ENCODE measurements at places on chromosomes 5 and 9. TPM values are rescaled to one million over a fixed set of nuclear protein-coding genes. Genes with fewer than 3 reads are reported as not detected.

DNA sequence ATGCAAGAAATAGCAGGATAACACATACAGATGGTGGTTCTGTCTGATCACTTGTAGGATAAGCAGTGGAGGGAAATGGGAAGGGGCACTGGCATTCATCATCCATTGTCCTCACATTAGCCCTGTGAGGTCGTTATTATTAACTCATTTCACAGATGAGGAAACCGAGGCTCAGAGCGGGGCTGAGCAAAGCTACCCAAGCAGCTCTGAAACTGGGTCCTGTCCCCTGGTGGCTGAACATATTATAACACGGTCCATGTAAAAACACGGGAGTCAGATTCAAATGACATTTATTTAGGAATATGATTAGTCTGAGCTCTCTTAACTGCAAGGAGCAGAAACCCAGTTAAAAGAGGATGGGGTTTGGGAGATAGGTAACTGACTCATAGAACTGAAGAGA, 43.1 kb downstream of the HRH2 start:
- no peak for DNase-seq
- H3K27ac ChIP-seq, result no peak overlapping the region
- H3K36me3 ChIP-seq, result no peaks in the 10 kb centered on the region
- H3K4me3 ChIP-seq, result no peak overlapping the region

The SLC36A2 gene
- total RNA-seq, result not detected

DNA sequence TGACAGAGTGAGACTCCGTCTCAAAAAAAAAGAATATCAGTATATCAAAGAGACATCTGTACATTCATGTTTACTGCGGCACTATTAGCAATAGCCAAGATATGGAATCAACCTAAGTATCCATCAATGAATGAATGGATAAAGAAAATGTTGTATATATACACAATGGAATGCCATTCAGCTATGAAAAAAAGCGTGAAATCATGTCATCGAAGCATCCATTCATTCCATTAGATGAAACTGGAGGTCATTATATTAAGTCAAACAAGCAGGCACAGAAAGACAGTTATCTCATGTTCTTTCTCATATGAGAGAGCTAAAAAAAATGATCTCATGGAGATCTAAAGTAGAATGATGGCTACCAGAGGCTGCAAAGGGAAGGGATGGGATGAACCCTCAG, 180.9 kb upstream of the TLX3 start:
- no peak overlapping the region for H3K4me3 ChIP-seq
- H3K36me3 ChIP-seq, result no peaks in the 10 kb centered on the region
- DNase-seq, result no peak
- no peak overlapping the region for H3K27ac ChIP-seq
- H3K27me3 ChIP-seq, result no peaks in the 10 kb centered on the region

GRCh38 chr9:132716007-132716406, 45.7 kb downstream of the GTF3C4 start:
- H3K4me3 ChIP-seq, result no peak overlapping the region
- no peaks in the 10 kb centered on the region for H3K4me1 ChIP-seq
- H3K27ac ChIP-seq, result no peak overlapping the region
- H3K36me3 ChIP-seq, result no peaks in the 10 kb centered on the region
- DNase-seq, result no peak
- H3K27me3 ChIP-seq, result no peaks in the 10 kb centered on the region

GRCh38 chr9:115786321-115786720, 367.3 kb upstream of the PAPPA start:
- no peaks in the 10 kb centered on the region for H3K4me1 ChIP-seq
- DNase-seq, result no peak
- no peaks in the 10 kb centered on the region for H3K36me3 ChIP-seq
- H3K27ac ChIP-seq, result no peak overlapping the region
- H3K4me3 ChIP-seq, result no peak overlapping the region

DNA sequence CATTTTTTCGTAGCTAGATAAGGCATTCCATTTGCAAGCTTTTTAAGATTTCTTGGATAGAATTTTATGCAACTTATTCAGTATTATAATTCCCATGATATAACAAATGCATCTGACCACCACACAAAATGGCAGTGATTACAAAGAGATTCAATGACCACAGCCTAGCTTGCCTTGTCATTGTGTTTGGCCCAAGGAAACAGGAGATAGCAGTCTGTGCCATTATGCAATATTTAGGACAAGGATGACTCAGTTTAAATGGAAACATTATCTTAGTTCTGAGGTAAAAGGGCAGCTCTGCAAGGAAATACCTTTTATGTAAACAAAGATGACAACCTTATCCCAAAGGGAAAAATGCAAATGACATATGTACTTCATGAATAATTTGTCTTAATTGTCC, 89.8 kb downstream of the NUDT12 start:
- no peaks in the 10 kb centered on the region for H3K4me1 ChIP-seq
- H3K27me3 ChIP-seq, result no peaks in the 10 kb centered on the region
- no peaks in the 10 kb centered on the region for H3K36me3 ChIP-seq
- H3K27ac ChIP-seq, result no peak overlapping the region
- no peak overlapping the region for H3K4me3 ChIP-seq
- DNase-seq, result no peak

- no peak overlapping the region for H3K27ac ChIP-seq
- no peak for DNase-seq
- H3K36me3 ChIP-seq, result no peaks in the 10 kb centered on the region
- no peaks in the 10 kb centered on the region for H3K4me1 ChIP-seq
- H3K4me3 ChIP-seq, result no peak overlapping the region
- H3K27me3 ChIP-seq, result no peaks in the 10 kb centered on the region
Observed at GRCh38 chr5:143164557-143164956, 238.9 kb downstream of the NR3C1 start.

- H3K36me3 ChIP-seq, result peaks cover 12% of the 10 kb centered on the region
- no peak overlapping the region for H3K4me3 ChIP-seq
- H3K27me3 ChIP-seq, result no peaks in the 10 kb centered on the region
- H3K27ac ChIP-seq, result no peak overlapping the region
- no peak for DNase-seq
Observed at GRCh38 chr5:58988938-58989337, 406.1 kb downstream of the RAB3C start.
